GM23338 (cell line): ENCODE measurements at places on chromosomes 5 and 9. TPM values are rescaled to one million over a fixed set of nuclear protein-coding genes. Genes with fewer than 3 reads are reported as not detected.
A peak's percentile ranks its signal among the peaks of the same experiment; 100 is the strongest.

Gene TNFAIP8
- total RNA-seq: 29.2 and 30.1 TPM in 2 replicates

DNA sequence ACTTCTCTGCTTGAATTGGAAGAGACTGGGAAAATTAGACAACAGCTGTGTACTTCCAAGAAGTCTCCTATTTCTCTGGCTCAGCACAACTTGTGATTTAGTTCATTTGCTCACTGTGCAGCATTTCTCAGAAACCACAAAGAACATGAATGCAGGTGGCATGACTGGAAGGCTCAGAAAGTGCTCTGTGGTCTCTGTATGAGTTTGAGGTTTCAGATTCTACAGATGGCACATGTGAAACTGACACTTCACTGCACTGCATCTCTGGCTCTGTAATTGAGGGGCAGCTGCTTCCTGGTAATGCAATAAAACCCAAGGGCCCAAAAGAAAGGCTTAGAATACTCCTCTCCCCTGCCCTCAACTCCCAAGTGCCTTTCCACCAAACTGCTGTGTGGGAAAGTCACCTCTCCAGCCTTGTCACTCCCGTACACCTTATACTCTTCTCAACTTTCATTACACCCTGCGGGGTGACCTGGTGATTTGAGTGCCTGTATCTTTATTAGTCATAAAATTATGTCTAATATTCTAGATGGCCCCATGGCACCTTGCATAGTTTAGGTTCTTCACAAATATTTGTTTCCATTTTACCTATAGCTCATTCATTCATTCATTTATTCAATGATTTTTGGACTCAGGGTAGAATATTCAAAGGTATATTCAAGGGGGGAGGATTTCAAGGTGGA, 82.5 kb downstream of the ESM1 start:
- no peaks in the 10 kb centered on the region for H3K36me3 ChIP-seq
- H3K27ac ChIP-seq: no peak overlapping the region
- H3K4me1 ChIP-seq: no peaks in the 10 kb centered on the region
- no peak overlapping the region for H3K4me3 ChIP-seq
- no peak for DNase-seq

GRCh38 chr5:51500-51823, 40.5 kb upstream of the PLEKHG4B start:
- no peaks in the 10 kb centered on the region for H3K36me3 ChIP-seq
- no peak for DNase-seq
- peak overlapping the region; percentile 66 for H3K4me3 ChIP-seq
- no peak overlapping the region for H3K27ac ChIP-seq
- H3K4me1 ChIP-seq: peaks cover 19% of the 10 kb centered on the region; the same call in 1 of the 2 replicates
- peaks cover 75% of the 10 kb centered on the region for H3K27me3 ChIP-seq

Gene CDH18
- total RNA-seq: 0.66 and 1.3 TPM in 2 replicates

Gene SMIM33
- not detected in 2 replicates for total RNA-seq

DNA sequence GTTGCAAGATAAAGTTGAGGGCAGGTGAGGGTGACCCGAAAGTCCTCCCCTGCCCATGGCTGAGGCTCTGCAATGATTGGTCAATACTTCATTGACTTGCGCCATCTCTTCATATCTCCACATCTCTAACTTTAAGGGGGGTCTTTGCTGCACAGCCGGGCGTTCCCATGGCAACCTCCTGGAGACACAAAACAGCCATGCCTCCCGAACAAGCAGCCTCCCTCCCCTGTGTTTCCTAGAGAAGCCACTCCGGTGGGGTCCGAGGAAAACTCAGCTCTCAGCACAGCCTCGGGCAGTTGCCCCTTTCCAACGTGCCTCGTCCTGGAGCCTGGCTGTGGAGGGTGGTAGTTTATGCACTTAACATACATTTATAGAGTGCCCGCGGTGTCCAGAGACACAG, 57.5 kb downstream of the TSPAN17 start:
- no peak for DNase-seq
- H3K4me1 ChIP-seq: peaks cover 18% of the 10 kb centered on the region
- H3K4me3 ChIP-seq: no peak overlapping the region
- no peaks in the 10 kb centered on the region for H3K27me3 ChIP-seq
- no peaks in the 10 kb centered on the region for H3K36me3 ChIP-seq

Gene C8G
- total RNA-seq: not detected in 2 replicates

GRCh38 chr9:16243798-16244197, 626.7 kb downstream of the BNC2 start:
- DNase-seq: peak; percentile 45
- no peaks in the 10 kb centered on the region for H3K27me3 ChIP-seq
- H3K4me3 ChIP-seq: no peak overlapping the region

Gene PRLR
- total RNA-seq: 1.4 and 2.2 TPM in 2 replicates

Gene EFCAB9
- not detected in 2 replicates for total RNA-seq
